D341Med (cell line): ENCODE measurements at places on chromosomes 3 and 15.
A peak's percentile ranks its signal among the peaks of the same experiment; 100 is the strongest.

GRCh38 chr15:57992761-57993355 is 72.7 kb downstream of the ALDH1A2 start:
- no peak for DNase-seq

GRCh38 chr3:192642651-192643050 is 84.7 kb downstream of the FGF12 start:
- DNase-seq, result no peak

- no peak for DNase-seq
Measured at GRCh38 chr3:13581485-13582365, 32.8 kb downstream of the FBLN2 start.

DNA sequence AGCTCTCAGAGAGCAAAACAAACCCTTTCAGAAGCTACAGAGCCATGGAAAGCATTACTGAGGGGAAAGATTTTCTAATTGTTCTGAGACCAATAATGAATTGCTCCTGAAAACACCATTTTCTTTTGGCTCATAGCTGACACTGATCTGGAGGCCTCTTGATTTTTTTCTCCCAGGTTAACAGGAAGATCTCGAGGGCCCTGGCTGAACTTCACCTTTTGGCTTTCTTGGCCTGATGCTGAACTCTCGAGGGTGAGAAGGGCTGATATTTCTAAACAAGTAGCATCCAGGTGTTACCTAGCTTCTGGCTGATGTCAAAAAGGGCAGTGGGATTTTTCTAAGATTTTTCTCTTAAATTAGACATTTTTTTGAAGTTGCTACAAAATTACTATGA is 19.9 kb upstream of the NFKBIZ start:
- DNase-seq, result no peak

DNA sequence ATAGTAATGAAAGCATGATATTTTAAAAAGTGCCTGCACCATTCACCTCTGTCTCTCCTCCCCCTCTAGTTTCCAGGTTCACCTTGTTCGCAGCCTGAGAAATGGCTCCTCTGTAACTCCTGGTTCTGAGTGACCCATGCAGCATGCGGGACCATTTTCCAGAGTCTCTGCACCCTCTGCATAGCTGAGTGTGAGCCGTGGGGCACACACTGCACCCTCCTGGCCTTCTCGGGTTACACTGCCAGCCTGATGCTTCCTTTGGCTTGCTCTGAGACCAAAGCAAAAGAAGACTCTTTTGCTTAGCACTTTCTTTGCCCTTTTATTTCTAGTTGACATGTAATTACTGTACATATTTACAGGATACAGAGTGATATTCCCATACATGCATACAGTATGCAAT is 287.3 kb downstream of the GABRG3 start:
- DNase-seq, result no peak

- DNase-seq, result no peak
Measured at GRCh38 chr3:179991104-179991503, 45.6 kb downstream of the PEX5L start.

DNA sequence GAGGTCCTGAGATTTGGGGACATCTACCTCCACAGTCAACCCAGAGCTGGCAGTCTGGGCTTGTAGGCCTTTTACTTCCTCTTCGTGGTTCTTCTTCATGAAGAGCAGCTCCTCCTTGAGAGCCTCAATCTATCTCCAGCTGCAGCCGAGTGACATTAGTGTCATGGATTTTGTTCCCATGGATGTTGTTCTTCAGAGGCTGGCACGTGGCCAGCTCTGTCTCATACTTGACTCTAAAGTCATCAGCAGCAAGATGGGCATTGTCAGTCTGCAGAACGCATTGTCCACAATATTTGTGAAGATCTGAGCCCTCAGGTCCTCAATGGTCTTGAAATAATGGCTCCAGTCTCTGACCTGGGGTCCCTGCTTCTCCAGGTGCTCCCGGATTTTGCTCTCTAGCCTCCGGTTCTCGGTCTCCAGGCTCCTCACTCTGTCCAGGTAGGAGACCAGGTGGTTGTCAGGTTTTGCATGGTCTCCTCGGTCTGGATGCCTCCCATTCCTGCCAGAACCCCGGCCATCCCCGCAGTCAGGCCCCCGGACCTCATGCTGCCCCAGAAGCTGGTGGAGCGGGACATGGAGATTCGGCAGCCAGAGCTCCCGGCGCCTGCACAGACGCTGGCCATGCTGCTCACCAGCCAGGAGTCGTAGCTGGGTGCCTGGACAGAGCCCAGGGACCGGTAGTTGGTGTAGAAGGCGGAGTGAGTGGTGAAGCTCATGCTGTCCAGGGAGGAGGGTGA is 3.4 kb upstream of the CCNL1 start:
- DNase-seq, result no peak

GRCh38 chr3:18445401-18446148 is 20.4 kb upstream of the SATB1 start:
- no peak for DNase-seq

DNA sequence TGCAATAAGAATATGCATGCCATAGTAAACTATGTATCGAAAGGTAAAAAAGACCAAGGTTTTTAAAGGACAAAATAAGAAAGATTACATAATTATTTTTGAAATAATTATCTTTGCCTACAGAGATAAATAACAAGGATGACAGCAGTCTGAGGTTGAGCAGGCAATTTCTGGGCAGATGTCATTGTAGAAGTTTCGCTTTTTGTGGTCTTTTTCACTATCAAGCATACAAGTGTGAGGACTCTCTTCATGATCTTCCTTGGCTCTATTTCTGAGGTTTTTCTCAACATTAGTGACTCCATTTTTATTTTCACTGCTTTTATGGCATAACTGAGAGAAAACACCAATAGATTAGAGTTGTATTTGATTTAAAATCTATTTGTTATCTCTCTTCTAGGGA is 1337.9 kb upstream of the EPHA6 start:
- DNase-seq, result no peak

DNA sequence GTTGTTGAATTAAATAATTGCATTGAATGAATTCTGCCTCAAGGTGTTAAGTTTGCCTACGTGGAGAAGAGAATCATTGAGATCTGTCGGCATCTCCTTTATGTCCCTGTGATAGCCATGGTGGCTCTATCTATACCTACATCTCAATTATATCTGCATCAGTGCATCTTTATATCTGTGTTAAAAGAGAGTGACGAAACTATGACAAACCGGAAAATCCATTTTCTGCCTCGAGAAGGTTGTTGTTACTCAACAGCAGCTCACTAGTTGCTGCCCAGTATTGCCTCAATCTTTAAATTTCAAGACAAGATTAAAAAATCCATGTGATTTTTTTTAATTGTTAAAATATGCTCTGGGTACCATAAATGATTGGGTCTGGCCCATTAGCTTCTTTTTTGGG is 58.7 kb downstream of the GUCA1C start:
- no peak for DNase-seq

- no peak for DNase-seq
Measured at GRCh38 chr3:47681016-47681415, 100.7 kb downstream of the SMARCC1 start.

- no peak for DNase-seq
Measured at GRCh38 chr15:60569596-60569995, 90.7 kb upstream of the ICE2 start.

DNA sequence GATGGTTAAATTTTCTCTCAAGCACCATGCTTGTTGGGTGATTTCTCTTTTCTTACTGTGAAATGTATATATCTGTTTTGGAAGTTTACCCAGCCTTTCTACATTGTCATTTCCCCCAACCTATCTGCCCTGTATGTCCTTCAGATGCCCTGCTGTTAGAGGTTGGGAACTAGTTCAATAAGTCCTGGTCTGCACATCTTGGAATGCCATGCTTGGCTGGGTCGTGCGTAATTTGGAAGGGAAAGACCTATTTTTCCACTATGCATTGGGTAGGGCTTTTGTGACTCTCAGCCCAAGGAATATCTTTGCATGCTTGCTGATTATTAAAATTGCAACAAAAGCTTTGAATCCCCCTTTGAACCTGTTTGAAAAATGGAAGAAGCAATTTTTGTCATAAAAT is 63.8 kb downstream of the TRIM71 start:
- no peak for DNase-seq

GRCh38 chr15:89443581-89443980 is 52.8 kb downstream of the RHCG start:
- peak; percentile 65 for DNase-seq

DNA sequence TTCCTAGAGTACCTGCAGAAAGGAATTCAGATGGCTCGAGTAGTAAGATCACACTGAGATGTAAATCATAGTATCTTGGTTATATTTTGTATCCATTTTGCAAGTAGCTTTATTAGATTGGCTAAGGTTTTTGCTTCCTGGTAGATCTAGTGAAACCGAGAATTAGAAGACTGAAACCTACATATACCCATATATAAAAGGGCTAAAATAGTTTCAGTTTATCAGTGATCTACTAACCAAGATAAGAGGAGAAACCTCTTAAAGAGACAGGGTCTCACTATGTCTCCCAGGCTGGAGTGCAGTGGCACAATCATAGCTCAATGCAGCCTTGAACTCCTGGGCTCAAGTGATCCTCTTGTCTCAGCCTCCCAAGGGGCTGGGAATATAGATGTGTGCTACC is 135.3 kb downstream of the PCCB start:
- no peak for DNase-seq

DNA sequence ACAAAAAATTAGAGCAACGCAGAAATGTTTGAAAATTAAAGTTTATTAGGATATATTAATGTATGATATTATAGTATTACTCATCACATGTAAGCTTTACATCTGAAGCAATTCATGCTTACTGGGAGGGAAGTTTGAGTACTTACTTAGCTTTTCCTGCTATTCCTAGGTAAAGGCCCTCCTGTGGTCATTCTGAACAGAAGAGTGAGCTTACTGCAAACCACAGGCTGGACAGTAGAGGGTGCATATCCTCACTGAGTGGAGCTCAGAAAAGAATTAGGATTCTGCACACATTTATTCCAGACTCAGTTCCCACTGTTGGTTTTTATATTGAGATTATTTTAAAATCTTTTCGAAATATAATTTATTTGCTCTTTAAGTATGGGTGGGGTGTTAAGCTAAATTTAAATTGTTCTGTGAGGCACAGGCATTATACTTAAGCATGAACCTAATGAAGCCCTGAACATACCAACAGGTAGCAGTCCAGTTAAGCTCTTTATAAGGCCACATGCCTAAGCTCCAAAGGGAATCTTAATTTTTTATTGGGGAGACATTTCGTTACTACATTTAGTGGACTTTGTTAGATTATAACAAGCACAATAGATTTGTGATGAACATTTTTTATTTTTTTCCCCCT is 10.2 kb downstream of the MRPS22 start:
- DNase-seq, result peak; percentile 38

DNA sequence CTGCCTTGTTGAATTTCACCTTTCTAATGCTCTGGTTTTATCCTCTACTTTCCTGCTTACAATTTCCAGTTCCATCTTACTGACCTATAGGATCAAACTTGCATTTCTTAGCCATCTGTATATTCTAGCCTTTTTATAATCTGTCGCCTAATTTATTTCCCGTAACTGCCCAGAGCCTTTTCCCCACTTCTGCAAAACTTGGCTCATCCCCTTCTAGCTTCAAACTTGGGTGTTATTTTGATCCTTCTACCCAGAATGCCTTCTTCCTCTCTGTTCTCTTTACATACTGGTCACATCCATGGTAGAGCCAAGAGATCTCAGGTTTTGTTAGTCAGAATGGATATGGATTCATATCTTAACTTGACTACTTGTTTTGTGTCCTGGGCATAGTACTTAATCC is 2.6 kb downstream of the SACM1L start:
- DNase-seq, result no peak
